NCI-H1436 treated with DMSO at 0.1 percent for 48 hours (cell line): ENCODE measurements at places on chromosomes 11 and 22.

DNA sequence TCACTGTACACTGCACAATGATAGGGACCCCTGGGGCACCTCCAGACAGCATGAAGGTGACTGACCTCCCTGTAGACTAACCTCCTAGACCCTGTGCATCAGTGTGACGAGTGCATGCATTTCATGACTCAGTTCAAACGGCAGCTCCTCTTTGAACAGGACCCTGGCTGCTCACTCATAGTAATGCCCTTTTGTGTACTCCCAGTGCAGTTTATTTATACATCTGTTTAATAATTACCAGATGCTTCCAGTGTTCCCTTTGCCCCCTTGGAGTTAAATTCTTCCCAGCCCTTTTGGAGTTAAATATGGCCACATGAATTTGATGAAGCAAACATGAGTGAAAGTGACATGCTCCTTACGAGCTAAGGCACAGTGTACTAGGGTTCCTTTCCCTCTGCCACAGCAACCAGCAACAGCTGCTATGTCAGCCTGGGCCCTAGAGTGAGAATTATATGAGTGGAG is 72.4 kb downstream of the PANX1 start:
- DNase-seq = no peak

DNA sequence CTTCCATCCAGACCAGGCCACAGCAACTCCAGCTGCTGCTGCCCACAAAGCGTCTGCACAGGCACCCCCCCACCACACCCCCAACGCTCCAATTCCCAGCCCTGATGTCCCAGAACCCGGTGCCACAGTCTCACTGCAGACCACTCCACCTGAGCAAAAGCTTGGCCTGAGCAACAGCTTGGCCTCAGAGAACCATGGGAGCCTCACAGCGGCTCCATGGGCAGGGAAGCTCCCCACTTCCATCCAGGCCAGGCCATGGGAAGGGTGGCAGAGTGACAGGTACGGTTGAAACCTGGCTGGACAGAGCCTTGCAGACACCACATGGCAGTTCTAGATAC is 13.2 kb downstream of the PLXNB2 start:
- DNase-seq = no peak

- DNase-seq = no peak
Measured at GRCh38 chr11:133710681-133711240, 134.6 kb downstream of the SPATA19 start.

DNA sequence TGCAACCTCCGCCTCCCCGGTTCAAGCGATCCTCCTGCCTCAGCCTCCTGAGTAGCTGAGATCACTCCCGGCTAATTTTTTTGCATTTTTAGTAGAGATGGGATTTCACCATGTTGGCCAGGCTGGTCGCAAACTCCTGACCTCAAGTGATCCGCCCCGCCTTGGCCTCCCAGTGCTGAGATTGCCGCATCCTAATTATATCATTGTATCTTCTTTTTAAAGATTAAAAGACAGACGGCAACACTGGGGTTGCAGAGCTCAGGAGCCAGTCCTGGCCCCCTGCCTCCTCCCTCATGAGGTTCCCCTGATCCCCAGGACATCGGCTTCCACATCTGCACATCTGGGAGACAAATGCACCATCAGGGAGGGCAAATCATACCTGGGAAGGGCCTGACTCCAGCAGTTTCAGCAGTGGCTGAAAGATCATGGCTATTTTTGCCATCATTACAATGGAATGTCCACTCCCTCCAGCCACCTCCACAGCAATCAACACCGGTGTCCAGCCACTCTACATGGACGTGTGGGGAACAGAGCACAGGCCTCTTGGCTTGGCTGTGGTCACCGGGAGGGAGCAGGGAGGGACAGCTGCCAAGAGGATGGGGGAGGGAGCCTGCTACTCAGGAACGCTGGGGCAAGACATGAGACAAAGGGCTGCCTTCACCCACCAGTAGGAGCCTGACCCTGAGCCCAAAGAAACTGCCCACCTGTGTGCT is 9.2 kb upstream of the CELSR1 start:
- no peak for DNase-seq

GRCh38 chr11:103266167-103266831 is 157.1 kb downstream of the DYNC2H1 start:
- DNase-seq = no peak

DNA sequence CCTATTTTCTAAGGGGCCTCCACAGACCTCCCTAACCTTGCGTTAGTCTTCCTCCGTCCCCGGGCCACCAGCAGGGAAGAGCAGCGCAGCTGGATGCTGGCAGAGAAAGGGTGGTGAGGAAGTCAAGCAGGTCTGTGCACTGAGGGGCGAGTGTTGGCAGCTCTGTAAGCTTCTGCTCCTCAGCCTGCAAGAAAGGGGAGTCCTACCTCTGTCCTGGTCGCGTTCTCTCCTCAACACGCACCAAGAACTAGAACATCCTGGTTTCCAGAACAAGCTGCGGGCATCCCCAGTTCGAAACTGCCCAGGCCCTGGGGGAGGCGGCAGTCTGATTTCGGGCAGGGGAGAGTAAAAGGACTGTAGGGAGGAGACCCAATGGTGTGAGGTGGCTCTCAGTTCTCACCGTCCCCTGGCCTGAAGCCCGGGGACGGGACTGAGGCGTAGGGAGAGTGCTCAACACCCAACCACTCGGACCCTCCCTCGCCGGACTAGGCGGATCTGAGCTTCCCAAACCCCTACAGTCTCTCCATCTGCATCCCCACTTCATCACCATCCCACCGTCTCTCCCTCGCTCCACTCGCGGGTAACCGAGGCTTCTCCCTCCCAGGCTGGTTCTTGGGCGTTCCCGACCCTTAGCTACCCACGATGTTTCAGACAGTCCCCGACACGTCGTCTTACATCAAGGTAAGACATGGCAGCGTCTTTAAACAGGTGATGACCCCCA is 7.7 kb upstream of the FLI1 start:
- DNase-seq = no peak

- DNase-seq = no peak
Measured at GRCh38 chr11:12704049-12704448, 29.8 kb downstream of the TEAD1 start.

DNA sequence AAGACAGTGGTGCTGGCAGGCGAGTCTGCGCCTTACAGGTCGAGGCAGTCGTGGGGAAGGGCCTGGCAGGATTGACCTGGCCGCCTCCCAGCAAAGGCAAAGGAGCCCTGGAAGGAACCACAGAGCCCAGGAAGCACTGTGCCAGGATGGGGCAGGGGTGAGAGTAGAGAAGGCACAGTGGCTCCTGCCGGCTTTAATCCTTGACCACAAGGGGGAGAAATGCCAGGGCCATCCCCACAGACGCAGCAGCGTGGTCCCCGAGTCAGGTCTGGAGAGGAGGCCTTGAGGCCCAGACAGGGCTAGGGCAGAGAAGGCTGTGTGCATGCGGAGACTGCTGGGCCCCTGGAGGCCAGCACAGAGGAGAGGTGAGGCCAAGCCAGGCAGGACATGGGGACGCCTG is 9.9 kb upstream of the NDUFS8 start:
- DNase-seq = no peak

DNA sequence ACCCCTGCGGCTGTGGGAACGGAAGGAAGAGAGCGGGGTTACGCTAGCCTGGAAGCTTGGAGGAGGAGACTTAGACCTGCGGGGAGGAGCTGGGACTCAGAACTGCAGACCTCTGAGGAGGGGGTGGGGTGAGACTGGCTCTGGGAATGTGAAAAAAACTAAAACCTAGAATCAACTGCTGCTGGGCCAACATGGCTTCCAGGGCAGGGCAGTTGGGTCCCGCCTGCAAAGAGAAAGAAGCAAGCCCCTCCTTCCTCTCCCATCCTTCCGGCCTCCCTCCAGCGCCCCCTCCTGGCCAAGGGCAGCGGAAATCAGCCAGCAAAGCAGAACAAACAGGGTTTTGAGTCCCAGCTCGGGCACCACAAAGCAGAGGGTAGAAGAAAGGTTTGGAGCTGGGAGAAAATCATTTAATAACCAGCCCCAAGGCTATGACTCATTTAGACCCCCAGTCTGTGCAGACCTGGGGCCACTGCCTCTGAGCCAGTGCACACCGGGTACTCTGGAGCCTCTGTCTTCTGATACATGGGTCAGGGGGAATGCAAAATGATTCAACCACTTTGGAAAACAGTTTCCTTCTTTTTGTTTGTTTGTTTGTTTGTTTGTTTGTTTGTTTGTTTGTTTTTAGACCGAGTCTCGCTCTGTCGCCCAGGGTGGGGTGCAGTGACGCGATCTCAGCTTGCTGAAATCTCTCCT is 7.3 kb upstream of the NCF4 start:
- DNase-seq = no peak

- no peak for DNase-seq
Measured at GRCh38 chr22:30370641-30371230, 13.9 kb downstream of the CCDC157 start.

- DNase-seq = no peak
Measured at GRCh38 chr11:58428021-58428420, at the start of gene OR5B2. TSS of gene OR5B2 (minus strand) at chr11:58428121. CDS start at chr11:58423261, 4,860 bp downstream.

- no peak for DNase-seq
Measured at GRCh38 chr11:113404859-113405430, 17.4 kb downstream of the ANKK1 start.

- DNase-seq = no peak
Measured at GRCh38 chr22:20115691-20116375, at the start of gene RANBP1. TSS of gene RANBP1 (plus strand) at chr22:20116104. CDS start at chr22:20116185, 81 bp downstream.

DNA sequence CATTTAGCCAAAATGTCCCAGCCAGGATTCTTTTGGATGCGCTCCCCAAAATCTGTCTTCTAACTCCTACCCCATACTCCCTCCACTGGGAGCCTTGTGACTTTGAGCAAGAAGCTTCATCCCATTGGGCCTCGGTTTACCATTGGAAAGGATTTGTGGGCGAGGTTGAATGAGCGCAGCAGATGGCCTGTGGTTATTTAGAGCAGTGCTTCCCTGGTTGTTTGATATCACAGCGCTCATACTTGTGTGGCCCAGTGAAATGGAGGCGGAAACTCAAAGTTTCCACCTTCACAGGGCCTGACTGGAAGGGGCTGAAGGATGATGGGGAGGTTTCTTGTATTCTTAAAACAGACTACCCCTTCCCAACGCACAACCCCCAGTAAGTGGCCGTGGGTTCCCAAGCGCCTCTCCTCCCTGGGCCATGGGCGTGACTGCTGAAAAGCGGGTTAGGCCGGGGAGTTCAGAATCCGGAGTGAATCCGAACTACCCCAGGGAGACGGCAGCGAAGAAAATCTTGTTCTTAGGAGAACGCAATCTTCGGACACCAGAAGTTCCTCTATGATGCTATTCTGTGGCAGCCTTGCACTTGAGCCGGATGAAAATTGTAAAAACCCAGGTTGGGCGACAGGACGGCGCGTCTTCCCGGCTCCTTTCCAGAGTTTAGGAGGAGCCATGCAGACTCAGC is 1.2 kb upstream of the ATF4 start:
- DNase-seq = no peak

GRCh38 chr11:111982019-111982464 is 43.2 kb upstream of the DLAT start:
- no peak for DNase-seq

DNA sequence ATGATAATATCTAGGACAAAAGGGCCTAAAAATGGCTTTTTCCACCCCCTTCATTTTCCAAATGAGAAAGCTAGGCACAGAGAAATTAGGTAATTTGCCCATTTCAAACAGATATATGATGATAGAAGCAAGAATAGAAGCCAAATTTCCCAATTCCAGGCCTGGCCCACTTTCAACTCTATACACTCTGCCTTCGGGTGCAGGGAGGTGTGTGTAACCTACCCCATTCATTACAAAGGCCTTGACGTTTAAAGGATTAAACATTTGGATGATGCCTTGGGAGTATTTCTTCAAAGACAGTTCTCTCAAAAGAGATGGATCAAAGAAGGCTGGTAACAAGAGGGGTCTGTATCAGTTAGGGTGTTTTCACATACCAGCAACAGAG is 134.1 kb downstream of the CCDC34 start:
- DNase-seq = no peak

DNA sequence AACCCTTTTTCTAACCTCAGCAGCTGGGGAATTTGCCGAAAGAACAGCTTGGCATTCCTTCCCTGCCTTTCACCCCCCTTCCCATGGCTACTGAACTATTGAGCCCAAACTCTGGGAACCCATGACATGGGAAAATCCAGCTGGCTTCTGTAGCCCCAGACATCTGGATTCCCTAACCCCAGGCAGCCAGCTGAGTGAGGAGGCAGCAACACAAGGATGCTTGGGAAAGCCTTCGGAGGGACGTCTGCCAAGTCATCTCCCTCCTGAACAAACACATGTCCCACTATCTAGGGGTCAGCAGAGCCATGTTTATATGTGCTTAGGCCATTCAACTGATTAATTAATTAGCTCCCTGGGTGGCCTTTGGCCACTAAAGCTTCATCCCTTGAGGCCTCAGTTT is 21.6 kb downstream of the LRRC55 start:
- no peak for DNase-seq

DNA sequence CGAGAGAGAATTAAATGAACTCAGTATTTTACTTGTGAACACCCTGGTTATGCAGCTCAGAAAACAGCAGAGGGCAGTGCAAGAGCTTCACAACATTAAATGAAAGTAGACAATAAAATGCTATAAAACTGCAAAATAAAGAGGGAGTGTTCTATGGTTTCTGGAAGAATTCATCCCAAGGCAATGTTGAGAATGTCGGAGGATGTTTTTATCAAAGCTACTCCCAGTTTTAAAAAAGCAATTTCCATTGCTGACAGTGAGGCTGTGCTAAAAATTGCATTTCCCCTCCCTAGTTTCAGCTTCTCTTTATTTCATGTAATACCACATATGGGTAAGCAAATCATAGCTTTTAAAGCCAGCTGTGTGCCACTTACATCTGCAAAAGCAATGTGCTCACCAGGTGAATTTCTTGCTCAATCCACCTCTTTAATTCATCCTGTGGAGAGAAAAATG is 296.8 kb downstream of the RAB38 start:
- DNase-seq = no peak

GRCh38 chr11:8765294-8765693 is 82.7 kb downstream of the RPL27A start:
- DNase-seq = no peak

DNA sequence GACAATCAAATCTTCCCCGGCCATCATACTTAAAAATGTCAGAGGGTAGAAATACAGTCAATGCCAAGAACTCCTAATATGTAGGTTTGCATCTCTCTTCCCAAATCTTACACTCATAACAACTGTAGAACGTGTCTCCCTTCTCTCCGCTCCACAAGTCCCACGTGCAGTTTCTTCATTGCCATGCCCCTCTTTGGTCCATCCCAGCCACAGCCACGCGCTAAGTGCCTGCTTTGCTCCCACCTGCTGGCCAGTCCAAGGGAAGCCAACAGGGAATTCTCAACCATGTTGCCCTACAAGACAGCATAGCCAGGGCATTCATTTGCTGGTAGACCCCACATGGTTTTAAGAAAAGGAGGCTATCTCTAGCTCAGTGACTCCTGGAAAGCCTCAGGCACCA is 420.6 kb upstream of the ISX start:
- no peak for DNase-seq

DNA sequence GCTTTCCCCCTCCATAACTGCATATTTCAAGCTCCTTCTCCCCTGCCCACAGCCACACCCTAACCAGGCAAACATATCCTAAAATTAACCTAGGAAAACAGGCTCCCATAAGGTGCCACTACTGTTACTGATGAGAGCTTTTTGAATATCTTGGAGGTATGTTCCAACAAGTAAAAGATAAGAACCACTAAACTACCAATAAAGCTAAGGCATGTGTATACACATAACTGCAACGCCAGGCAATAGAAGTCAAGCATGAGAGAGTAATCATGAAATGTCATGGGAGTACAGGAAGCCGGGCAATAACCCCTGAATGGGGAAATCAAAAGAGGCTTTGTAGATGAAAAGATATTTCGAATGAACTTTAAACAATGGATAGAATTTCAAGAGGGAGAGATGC is 9.3 kb downstream of the MMP13 start:
- DNase-seq = no peak
